ENCODE measurements at places on chromosomes 12 and 14. TPM values are rescaled to one million over a fixed set of nuclear protein-coding genes. Genes with fewer than 3 reads are reported as not detected.

DNA sequence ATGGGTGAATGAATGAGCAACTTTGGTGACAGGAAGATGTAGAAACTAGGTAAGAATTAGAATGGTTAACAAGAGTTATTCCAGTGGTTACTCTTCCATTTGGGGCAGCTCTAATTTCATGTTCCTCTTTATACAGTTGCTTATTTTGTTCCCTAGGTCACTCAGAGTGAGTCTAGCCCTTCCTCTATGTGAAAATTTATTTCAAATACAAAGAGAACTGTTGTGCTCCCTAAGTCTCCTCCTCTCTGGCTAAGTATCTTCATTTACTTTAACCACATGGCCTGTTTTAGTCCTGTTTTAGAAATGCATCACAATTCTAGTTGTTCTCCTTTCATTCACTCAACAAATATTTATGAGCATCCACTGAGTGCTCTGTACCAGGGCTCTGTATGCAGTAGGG is 51.1 kb upstream of the HIF1A start:
- no peak for DNase-seq

DNA sequence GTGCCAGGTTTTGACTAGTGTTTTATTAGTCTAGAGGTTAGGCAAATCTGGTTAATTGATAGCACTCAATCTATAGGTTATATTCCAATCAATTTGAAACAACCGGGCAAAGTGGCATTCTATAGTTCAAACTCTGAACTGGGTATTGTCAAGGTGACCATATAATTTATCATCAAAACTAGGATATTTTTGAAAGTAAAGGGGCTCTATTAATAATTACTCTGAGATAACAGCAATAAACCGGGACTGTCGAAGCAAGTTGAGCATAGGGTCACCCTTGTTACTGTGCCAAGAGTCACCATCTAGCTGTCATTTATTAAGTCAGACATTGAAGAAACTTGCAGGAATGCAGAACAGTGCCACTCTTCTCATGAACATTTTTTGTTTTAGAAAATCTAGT is 321.2 kb downstream of the RAD51B start:
- no peak for DNase-seq

Gene TAS2R46
- 0.24 TPM for polyA plus RNA-seq

- DNase-seq, result no peak
Measured at GRCh38 chr12:101885912-101886561, 8.7 kb downstream of the DRAM1 start.

DNA sequence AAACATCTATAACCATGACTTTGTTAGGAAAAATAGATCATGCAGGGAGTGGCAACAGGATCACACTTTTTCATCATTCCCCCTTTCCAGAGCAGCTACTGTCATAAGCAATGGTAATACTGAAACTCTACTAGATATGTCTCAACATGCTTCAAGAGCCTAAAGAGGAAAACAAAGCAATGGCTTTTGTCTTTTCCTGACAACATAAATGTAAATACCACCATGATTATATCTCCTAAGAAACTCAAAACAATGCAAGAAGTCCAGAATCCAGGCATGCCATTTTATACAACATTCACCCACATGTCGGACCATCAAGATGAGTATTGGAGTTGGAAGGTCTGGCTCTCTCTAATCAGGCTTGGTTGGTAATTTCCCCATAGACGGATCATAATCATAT is 78.7 kb downstream of the KIF21A start:
- no peak for DNase-seq

DNA sequence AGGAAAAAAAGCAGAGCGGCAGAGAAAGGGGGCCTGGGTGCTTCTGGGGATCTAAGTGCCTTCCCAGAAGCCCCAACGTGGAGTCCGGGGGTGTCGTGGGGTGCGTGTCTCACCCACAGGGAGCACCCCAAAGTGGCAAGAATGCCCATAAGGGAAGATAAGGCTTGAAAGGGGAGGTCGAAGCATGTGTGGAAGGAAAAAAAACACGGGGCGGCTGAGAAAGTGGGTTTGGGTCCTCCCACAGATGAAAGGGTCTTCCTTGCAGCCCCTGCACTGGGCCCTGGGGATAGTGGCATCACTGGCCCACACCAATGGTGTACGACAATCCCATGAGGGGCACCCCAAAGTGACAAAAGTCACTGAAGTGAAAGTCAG is 275.5 kb downstream of the ALG10 start:
- no peak for DNase-seq

Gene PDE3A
- 1.3 TPM for polyA plus RNA-seq

- no peak for DNase-seq
Measured at GRCh38 chr12:11726659-11727058, 77.2 kb downstream of the ETV6 start.

- DNase-seq, result no peak
Measured at GRCh38 chr12:46562625-46563225, 190.2 kb upstream of the SLC38A2 start.

DNA sequence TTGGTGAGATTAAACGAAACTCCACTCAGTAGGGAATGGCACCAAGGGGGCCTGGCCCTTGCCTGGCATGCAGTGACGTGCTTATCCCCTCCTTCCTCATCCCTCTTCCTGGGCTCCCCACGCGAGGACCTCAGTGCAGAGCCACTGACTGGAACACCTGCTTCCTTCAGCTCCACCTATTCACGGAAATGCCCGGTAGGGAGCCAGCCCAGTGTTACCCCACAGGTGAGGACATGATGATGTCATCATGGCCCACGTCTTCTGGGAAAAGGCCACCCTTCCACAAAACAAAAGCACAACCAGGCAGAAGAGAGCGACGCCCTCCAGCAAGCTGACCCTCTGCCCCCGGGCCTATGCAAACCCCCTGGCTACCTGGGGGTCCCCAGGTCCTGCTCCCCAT is 42.1 kb downstream of the CCDC85C start:
- DNase-seq, result no peak

GRCh38 chr14:101929946-101930345 is 34.4 kb upstream of the DYNC1H1 start:
- DNase-seq, result no peak

- DNase-seq, result no peak
Measured at GRCh38 chr12:3947781-3948180, 74.6 kb upstream of the PARP11 start.

DNA sequence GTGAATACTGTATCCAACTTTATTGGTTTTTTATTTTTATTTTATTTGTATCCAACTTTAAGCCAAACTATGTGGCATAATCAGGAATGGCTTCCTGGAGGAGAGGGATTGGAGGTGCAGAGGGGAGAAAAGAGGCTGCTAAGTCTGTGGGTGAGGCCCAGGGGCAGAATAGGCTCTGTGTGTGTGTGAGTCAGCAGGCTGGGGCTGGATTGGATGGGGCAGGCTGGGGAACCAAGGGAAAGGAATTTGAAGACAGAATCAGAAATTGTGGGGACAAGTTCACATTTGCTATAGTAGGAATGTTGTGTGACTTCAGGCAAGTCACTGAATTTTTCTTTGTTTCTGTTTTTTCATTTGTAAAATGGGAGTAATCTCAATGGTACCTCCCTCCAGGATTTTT is 12.8 kb upstream of the RILPL1 start:
- no peak for DNase-seq

DNA sequence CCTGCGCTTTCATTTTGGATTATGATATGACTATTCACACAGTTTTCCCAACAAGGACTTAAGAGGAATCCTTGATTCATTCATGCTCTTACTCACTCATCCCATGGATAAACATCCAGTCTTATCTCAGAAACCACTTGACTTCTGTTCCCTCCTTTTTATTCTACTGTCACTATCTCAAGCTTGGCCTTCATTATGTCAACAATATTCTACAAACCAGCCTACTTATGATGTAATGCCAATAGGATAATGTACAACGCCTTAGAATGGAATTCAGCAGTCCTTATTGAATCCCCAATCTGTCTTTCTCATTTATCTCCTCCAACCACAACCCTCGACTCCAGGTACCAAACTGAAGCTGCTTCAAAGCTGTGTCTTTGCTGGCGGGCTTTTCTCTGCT is 448.5 kb downstream of the PDZRN4 start:
- no peak for DNase-seq

- DNase-seq, result no peak
Measured at GRCh38 chr12:48969160-48969771, 2.3 kb downstream of the WNT10B start.

Gene CCDC197
- polyA plus RNA-seq, result 0.21 TPM

DNA sequence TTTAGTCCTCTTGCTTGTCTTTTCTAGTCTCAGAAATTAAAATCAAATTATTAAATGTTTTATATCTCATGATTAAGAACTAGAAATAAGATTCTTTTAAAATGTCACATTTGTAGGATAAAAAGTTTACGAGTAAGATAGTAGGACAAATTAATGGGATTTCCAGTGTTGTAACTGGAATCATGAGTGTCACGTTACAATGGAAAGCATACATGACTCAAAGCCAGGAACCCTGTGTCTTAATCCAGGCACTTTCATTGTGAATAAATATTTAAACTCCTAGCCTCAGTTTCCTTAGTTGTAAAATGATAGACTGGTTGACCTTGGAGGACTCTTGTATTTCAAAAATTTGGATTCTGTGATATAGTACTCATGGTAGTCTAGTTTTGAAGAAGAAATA is 84.9 kb downstream of the MIA2 start:
- no peak for DNase-seq

DNA sequence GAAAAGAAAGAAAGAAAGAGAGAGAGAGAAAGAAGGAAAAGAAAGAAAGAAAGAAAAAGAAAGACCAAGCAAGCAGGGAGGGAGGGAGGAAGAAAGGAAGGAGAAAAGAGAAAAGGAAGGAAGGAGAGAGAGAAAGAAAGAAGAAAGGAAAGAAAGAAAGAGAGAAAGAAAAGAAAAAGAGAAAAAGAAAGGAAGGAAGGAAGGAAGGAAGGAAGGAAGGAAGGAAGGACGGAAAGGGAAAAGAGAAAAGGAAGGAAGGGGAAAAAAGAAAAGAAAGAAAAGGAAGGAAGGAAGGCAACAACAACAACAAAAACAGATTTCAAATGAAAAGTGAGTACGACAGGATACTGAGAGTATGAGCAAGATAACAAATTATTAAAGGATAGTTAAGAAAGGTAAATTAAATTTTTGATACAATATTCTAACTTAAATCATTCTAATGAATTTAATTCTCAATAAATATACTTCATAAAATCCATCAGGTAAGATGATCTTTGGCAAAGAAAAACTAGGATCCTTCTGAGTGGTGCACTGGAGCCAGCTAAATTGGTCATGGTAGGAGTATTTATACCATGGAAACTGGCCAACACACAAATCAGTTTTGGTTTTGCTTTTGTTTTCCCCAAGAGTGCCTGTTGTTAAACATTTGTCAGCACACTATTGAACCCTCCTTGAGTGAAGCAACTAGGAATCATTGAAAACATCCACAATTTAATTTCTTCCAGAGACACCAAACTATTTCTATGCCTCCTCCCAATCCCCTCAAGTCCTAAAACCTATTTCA is 56.1 kb upstream of the DYRK2 start:
- no peak for DNase-seq

DNA sequence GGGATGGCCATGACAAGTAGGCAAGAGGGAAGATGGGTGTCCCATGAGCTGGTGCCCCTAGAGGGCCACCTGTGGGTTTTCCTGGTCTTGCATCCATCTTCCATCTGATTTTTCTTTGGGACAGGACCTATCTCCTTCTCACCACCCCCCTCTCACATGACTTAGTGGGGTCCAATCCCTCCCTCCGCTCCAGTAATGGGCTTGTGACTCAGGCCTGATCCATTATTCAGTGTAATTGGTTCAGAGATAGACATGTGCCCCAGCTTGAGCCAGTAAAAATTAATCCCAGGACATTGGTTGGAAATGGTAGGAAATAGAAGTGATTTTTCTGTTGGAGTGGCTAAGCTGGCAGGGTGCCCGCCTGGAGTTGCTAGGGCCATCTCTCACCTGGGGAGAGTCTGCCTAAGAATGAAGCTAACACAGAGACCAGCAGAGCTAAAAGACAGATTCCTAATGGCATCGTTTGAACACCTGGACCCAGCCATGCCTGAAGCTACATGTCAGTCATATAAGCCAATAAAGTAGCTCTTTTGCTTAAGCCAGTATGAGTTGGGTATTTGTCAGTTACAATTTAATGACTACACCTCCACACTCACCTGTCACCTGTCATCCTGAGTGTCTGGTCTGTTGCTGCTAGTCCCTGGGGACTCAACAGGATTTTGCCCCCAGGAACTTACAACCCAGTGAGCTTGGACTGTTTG is 14.7 kb downstream of the RASAL1 start:
- DNase-seq, result no peak

- no peak for DNase-seq
Measured at GRCh38 chr12:128876559-128876958, 23.3 kb downstream of the GLT1D1 start.

- no peak for DNase-seq
Measured at GRCh38 chr12:127780881-127781280, 486.1 kb upstream of the TMEM132C start.

Gene LRRC9
- polyA plus RNA-seq, result 0.80 TPM

GRCh38 chr14:91356181-91356763 is 61.3 kb downstream of the CCDC88C start:
- DNase-seq, result no peak

Gene TCL1B
- not detected for polyA plus RNA-seq

Gene SERPINA12
- not detected for polyA plus RNA-seq

DNA sequence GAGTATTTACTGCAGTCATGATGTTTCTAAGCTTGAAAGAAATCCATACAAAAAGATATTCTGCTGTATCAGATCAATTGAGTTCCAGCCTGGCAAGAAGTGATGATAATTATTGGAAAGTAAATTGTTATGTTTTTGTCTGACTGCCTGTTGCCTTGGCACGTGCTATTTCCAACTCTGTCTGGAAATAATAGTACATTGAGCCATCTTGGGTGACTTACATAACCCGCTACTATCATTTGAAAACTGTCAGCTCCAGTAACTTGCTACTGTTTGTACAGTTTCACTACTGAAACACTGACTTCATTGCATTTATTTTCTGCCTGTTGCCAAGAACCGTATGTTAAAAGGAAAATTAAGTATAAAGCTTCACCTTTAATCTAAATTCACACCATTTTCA is 318.6 kb downstream of the ITPR2 start:
- DNase-seq, result peak; percentile 36

DNA sequence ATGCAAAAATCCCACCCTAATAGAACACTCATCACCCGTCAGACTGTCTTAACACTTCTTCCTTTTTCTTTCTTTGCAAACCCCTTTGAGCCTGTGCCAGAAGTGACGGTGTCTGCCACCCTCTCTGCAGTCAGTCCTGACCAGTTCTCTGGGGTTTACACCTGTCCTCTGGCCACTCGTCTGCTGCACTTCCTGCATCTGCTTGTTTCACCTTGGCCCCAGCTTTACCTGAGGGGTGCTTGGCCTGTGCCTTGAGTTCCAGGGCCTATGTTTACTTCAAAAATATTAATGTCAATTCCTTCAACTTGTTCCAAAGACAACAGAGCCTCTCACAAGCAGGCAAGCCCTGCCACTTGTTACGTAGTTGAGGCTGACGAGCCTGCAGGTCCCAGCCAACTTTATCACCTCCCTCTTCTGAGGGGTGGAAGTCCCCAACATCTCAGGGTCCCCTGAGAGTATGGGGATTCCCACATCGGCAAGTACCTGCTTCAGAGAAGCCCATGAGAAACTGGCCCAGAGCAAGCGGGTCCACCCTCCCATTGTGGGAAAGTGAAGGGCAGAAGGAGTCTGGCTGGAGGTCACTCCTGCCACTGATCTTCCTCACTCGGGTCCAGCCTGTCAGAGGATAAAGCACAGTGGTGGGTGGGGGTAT is 205.4 kb downstream of the DAD1 start:
- DNase-seq, result no peak

Measured in cardiac muscle cell (in vitro differentiated cells and primary cell).